ENCODE measurements at places on chromosomes 2 and 18. TPM values are rescaled to one million over a fixed set of nuclear protein-coding genes. Genes with fewer than 3 reads are reported as not detected.

Gene GPR45
- 0.82 TPM for total RNA-seq

Gene SLC19A3
- total RNA-seq = 2.0 TPM

Gene VSNL1
- total RNA-seq = 24.5 TPM

Gene SERPINB2
- total RNA-seq = not detected

Gene RTP5
- total RNA-seq = 2.4 TPM

Gene EFHD1
- 0.82 TPM for total RNA-seq

Gene RAPH1
- total RNA-seq = 35.9 TPM

Gene B4GALT6
- total RNA-seq = 7.7 TPM

Gene LIMS1
- total RNA-seq = 11.8 TPM

Gene SCYGR4
- total RNA-seq = not detected

Gene ATP9B
- 51.4 TPM for total RNA-seq

Gene OTOF
- 1.6 TPM for total RNA-seq

Gene GALR1
- under 0.01 TPM for total RNA-seq

Gene FOXI3
- total RNA-seq = 0.41 TPM

Gene LGALSL
- 66.9 TPM for total RNA-seq

Gene TUBB8B
- total RNA-seq = not detected

Gene DUSP19
- total RNA-seq = 14.7 TPM

Gene DES
- total RNA-seq = 0.41 TPM

Gene XPO1
- 871 TPM for total RNA-seq

Gene GPD2
- total RNA-seq = 163 TPM

Gene OTOS
- total RNA-seq = 0.41 TPM

Gene REG3A
- not detected for total RNA-seq

Gene CLEC4F
- not detected for total RNA-seq

Gene ITM2C
- 110 TPM for total RNA-seq

Gene BOLL
- total RNA-seq = not detected

Gene INPP5D
- 1.6 TPM for total RNA-seq

Gene COL4A4
- 0.41 TPM for total RNA-seq

Gene ATG16L1
- 35.9 TPM for total RNA-seq

Gene COMMD1
- 40.8 TPM for total RNA-seq

Gene TUBA3E
- total RNA-seq = not detected

Gene CDKL4
- total RNA-seq = 14.7 TPM

Gene CFAP221
- 7.3 TPM for total RNA-seq

Gene DSC2
- 5.3 TPM for total RNA-seq

Gene SKA1
- 2.0 TPM for total RNA-seq

Gene C1QL2
- 0.41 TPM for total RNA-seq

Gene ATP6V1C2
- 1.2 TPM for total RNA-seq

Gene CNDP1
- under 0.01 TPM for total RNA-seq

Gene CRYGD
- total RNA-seq = 2.4 TPM

Gene SLC30A3
- total RNA-seq = 0.82 TPM

Gene IL36RN
- not detected for total RNA-seq

Gene LRRC30
- total RNA-seq = not detected

Gene ACKR3
- 20.0 TPM for total RNA-seq

Gene ASTL
- total RNA-seq = not detected
